NCI-H524 treated with DMSO at 0.1 percent for 48 hours (cell line): ENCODE measurements at places on chromosomes 2 and 18.

DNA sequence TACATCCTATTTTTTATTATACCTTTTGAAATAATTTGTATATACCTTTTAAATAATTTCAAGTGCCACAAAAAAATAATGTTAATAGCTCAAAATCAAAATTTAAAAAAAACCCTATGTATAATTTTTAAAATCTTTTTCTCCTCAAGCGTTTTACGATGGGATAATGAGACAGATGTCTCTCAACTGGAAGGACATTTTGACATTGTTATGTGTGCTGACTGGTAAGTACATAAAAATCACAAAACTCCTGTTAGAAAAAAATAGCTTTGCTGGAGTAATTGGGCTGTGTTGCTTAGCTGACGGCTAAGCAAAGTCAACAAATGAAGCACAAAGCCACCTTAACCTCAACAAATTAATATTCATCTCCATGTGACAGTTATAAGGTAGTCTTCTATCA lies 198.0 kb upstream of the SIX3 start:
- no peak for DNase-seq

GRCh38 chr2:37317746-37318145 lies 6.9 kb downstream of the PRKD3 start:
- DNase-seq: no peak

DNA sequence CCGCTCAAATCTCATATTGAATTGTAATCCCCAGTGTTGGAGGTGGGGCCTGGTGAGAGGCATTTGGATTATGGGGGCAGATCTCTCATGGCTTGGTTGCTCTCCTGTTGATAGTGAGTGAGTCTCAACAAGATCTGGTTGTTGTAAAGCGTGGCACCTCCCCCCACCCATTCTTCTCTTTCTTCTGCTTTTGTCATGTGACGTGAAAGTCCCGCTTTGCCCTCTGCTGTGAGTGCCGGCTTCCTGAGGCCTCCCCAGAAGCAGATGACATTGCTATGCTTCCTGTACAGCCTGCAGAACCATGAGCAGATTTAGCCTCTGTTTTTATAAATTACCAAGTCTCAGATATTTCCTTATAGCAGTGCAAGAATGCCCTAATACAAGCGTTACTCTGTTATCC lies 673.8 kb downstream of the ADCYAP1 start:
- DNase-seq: no peak

- DNase-seq: no peak
Measured at GRCh38 chr18:78731016-78731397, 248.6 kb upstream of the SALL3 start.

DNA sequence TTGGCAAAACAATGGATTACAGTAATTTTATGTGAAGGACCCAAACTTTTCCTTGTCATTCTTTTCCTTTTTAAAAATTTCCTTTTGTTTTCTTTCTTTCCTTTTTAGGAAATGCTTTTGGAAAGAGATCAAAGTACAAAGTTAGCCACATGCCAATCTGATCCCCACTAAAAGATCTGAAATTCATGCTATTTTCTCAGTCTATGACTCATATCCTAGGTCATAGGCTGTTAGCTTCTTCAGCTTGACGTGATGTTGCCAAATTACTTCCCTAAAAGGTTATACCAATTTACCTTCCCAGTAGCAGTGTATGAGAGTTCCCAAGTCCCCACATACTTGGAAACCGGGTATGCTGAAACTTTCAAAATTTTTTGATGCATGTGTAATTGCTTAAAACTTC lies 355.3 kb downstream of the INSIG2 start:
- no peak for DNase-seq

DNA sequence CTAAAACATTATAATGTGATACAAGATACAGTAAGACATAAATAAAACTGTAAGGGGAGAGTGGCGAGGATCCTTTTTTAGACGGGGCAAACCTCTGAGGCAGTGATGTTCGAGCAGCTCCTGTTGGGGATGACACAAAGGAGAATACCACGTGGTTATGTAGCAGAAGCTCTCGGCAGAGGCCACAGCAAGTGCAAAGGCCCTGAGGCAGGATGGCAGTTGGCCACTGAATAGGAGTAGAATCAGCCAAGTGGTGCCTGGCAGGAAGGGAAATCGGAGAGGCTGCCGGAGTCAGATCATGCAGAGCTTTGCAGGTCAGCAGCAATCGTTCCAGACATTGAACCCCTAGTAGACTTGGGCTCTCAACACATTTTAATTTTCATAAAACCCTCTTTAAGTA lies 19.1 kb downstream of the NOSTRIN start:
- no peak for DNase-seq

GRCh38 chr2:16223161-16223840 lies 283.0 kb downstream of the MYCN start:
- no peak for DNase-seq

DNA sequence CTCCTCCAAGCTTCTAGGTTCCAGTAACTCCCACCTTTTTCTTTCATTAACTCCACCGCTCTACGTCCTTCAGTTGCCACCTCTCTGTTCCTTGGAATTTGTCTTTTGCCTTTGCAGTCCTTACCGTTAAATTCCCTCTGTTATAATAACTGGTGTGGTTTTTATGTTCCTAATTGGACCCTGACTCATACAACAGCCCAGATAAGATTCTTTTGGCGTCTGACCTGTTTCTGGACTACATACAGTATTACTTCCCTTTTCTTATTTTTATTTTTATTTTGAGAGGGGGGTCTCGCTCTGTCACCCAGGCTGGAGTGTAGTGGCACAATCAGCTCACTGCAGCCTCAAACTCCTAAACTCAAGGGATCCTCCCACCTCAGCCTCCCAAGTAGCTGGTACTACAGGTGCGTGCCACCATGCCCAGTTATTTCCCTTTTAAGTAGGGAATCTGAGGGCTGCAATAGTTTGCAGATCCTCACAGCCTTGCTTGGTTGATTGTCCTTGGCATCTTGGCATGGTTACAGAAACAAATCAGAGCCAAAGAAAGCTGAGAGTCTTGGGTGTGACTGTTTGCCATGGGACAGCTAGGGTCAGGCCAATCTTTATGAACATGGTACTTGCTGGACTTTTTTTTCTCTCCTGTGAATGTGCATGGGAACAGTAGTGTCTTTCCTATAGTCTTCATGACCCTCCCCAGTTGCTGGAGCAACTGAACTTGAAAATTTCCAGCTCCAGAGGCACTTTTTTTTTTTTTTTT lies 22.0 kb downstream of the TCF23 start:
- DNase-seq: no peak

GRCh38 chr2:228545748-228546145 lies 364.3 kb upstream of the SPHKAP start:
- DNase-seq: no peak

DNA sequence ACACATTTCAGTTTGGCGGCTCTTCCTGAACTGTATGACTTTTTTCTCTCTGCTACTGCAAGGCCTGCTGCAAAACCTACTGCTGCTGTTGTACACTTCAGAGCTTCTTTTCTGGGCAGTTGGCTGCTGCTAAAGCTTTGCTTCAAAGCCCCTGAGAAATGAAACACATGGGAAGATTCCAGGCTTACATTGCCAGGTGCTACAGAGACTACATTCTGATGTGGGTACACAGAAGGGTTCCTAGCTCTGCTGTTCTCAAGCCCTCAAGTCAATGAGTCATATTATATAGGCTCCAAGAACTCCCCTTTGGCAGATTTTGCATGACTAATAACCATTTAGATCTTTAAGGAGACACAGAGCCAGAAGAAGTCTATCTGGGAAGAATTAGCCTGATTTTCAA lies 12.9 kb upstream of the PGAP1 start:
- no peak for DNase-seq

GRCh38 chr2:32058130-32058529 lies 5.2 kb upstream of the SPAST start:
- no peak for DNase-seq

GRCh38 chr2:126704434-126705160 lies 48.6 kb downstream of the GYPC start:
- no peak for DNase-seq

GRCh38 chr2:240405684-240406313 lies 29.7 kb upstream of the GPC1 start:
- DNase-seq: no peak

- DNase-seq: peak; percentile 58
Measured at GRCh38 chr2:174764280-174765255, at the start of gene CHRNA1. TSS of gene CHRNA1 (minus strand) at chr2:174764472. CDS start at chr2:174764394, 78 bp downstream.

GRCh38 chr2:7639476-7639875 lies 722.3 kb downstream of the RNF144A start:
- DNase-seq: no peak

DNA sequence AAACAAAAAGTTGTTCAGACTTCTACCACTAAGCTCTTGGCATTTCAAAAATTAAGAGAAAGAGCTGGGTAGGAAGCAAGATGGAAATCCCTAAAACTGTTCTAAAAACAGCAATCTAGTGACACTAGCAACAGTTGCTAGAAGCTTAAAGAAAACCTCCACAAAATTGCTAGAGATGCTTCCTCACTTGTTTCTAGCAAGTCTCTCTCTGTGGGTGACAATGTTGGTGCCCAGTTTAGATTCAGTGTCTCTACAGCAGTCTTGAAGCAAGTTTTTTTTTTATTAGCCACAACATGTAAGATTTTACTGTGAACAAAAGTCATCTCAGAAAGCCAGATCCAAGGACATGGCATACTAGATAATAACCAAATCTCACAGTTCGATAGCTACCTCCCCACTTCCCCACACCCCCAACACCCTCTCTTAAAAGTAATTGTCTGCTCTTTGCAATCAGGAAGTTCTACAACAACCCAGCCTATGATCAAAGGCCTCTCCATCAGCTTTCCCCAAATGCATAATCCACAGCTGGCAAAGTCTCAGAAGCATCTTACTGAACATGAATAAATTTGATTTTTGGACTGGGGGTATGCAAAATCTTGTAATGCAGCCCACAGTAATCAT lies 70.0 kb downstream of the ANKRD44 start:
- no peak for DNase-seq

DNA sequence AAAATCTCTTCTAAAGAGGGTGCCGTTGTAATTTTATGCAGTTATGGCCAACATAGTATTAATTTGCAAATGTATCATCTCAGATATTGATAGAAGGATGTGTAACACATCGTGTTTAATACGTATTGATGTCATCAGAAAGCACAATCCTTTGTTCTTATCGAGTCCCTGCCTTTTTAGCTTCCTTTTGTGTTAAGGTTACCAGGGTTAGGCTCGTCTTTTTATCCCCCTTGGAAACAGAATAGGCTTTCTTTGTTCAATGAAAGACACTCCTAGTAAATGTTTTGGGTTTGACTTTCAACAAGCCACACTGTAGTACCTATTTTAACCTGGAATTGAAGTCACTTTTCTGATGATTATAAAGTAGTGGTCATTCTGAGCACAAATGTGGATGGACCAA lies 136.2 kb downstream of the WDR7 start:
- no peak for DNase-seq

GRCh38 chr18:61953641-61954040 lies 60.8 kb upstream of the RNF152 start:
- DNase-seq: no peak

DNA sequence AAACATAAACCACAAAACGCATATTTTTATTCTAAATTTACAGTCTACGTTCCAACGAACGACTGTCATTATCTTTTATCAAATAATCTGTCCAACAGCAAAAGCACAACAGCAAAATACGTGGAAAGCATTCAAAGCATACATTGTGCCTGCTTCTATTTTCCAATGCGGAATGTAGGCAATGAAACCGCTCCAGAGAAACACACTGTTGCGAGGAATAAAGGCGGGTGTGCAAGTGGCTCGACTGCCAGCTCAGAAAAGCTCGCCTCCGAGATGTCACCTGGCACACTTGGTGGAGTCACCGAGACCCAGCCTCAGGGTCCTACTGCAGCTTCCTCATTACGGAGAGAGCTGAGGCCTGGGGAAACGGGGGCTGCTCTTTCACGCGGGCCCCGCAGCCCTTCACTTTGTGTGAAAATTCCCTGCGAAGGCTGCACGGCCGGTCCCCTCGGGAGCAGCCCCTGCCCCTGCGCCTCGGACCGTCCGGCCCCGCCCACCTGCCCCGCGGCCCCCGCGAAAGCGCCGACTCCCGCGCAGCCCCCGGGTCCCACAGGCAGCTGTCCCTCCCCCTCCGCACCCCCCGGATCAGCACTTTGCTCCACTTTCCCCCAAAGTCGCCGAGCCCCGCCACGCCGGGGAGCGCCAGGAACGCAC lies 752 bp downstream of the MGAT4A start:
- no peak for DNase-seq

GRCh38 chr2:33144243-33144642 lies 197.5 kb downstream of the LTBP1 start:
- no peak for DNase-seq

DNA sequence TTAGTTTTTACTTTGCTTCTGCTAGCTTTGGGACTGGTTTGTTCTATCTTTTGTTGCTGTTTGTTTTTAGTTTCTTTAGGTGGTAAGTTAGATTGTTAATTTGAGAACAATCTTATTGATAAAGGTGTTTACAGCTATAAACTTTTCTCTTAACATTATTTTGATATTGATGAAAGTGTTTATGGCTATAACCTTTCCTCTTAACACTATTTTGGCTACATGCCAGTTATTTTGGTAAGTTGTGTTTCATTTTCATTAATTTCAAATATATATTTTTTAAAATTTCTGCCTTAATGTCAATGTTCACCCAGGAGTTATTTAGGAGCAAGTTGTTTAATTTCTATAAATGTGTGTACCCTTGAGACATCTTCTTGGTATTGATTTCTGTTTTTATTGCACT lies 229.6 kb upstream of the SYT4 start:
- DNase-seq: no peak

DNA sequence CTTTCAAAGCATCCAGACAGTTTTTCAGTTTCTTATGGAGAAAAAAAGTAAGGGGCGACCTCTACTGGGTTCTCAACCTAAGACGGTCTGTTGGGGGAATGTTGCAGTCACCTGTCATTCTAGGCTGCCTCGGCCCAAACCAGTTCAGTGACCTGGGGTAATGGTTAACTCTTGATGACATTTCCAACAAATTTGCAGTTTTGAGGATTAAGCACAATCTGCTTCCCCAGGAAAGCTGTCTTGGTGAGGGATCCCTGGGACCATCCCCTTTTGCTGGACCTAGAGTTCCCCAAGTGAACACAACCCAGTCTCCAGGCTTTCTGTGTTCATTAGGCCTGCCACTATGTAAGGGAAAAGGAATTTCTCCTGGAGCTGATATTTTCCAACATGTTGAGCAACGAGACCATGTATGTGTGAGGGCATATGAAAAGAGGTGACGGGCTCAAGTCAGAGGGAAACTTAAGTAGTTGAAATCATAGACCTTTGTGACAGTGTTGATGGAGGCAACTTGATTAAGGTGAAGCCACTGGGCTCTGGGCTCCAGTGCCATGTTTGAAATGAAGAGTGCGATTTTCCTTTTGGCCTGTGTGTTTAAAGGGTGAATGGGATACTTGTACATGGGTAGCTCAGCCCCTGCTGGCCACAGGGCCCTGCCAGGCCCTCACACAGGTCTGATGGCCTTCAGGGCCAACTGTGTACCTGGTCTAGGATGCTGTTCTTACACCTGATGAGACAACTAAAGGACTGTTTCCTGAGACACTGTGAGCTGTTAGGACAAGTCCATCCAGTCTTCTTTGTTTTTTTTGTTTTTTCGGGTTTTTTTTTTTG lies 27.0 kb downstream of the FOSL2 start:
- DNase-seq: no peak

- no peak for DNase-seq
Measured at GRCh38 chr2:110655701-110656100, 22.2 kb downstream of the BUB1 start.
